ENCODE measurements at places on chromosomes 2 and 18.

GRCh38 chr18:7084080-7085065 lies 33.2 kb downstream of the LAMA1 start:
- DNase-seq, result no peak

DNA sequence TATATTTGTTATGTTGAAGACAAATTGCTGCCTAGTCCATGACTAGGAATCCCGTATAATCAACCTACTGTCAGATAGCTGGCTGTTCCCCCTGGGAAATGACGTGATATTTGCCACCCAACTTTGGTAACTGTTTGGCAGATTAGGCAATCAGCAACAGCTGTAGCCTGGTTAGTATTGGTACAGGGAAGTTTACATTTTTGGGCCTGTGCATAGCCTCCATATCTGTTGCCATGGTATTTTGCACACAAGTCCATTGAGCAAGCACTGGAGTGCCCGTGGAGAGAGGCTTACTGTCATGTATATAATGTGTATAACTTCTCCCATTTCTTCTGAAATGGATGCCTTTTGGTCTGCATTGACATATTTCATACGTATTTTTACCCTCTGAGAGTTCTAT lies 27.7 kb downstream of the BIRC6 start:
- no peak for DNase-seq

- DNase-seq, result no peak
Measured at GRCh38 chr18:35178260-35178659, 62.6 kb upstream of the ZNF397 start.

DNA sequence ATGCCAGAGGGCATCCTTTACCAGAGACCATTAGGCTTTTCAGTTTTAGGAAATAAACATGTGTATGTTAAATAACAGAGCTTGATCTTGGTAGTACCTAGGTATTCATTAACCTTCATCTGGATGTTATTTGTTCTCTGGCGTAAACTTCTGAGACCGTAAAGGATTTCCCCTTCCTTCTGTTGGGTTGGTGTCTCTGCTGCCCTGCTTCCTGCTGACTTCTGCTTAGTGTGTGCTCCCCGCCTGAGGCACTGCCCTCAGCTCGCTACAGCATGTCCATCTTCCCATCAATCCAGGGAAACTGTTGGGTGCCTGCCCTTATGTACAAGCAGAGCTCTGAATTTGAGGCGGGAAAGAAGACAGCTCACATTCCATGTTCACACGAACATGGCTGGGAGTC lies 177.9 kb downstream of the TPGS2 start:
- no peak for DNase-seq

- no peak for DNase-seq
Measured at GRCh38 chr18:13429016-13429415, 210.5 kb downstream of the LDLRAD4 start.

DNA sequence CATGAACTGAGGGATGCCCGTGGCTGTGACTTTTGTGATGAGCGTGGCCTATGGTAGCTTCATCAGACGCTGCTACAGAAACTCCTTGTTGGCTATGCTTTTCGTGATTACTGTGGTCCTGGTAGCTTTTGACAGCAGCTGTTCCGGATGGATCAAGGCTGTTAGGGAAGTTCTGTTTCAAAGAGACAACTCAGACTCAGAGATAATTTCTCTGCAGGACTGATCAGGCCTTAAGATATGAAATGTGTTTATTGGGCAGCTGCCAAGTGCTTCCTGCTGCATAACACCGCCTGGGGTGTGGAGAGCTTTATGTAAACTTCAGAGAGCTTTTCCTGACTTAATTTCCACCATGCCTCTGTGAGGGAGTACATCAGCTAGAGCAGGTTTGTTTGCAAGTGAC lies 243.8 kb downstream of the TSN start:
- no peak for DNase-seq

DNA sequence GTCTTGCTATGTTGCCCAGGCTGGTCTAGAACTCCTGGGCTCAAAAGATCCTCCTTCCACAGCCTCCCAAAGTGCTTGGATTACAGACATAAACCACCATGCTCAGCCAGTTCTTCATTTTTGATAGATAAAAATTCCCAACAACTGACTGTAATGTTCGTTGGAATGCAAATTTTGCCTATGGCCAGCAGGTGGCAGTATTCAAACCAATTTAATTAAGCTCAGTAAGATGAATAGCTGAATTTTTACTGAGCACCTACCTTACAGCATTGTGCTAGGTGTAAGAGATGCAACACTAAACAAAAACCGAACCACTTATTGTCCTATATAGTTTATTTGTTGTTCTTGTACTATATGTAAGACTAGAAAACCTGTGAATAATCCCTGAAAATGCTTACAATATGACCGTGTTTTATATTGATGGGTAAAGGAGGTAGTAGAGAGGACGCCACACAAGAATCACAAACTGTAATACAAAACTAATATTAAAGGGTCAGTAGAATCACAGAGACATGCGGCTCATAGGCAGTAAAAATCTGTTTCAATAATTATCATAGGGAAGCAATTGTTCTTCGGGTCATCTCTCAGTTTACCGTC lies 8.2 kb upstream of the TMEM182 start:
- DNase-seq, result no peak

GRCh38 chr18:69588301-69588700 lies 187.6 kb downstream of the DOK6 start:
- DNase-seq, result no peak

DNA sequence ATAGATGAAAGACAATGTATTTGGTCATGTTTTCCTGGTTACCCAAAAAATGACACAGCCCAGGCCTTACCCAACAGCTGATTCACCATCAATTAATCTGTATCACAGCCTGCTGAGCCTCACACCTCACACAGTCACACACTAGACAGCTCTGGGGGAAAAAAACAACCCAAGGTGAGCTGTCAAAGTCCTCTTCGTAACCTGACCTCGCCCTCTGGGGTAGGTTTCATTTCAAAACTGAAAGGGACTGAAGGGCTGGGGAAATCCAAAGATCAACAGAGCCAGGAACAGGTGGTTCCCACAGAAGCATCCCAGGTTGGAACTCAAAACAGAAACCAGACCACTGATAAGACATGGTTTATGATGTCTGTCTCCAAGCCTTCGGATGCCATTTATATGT lies 18.2 kb upstream of the PCBP1 start:
- DNase-seq, result peak; percentile 18

GRCh38 chr2:199984755-199985154 lies 29.4 kb downstream of the MAIP1 start:
- DNase-seq, result no peak

GRCh38 chr2:102238778-102239177 lies 52.0 kb downstream of the IL1RL2 start:
- DNase-seq, result no peak

GRCh38 chr2:166148500-166149400 lies 20.9 kb upstream of the SCN1A start:
- no peak for DNase-seq

DNA sequence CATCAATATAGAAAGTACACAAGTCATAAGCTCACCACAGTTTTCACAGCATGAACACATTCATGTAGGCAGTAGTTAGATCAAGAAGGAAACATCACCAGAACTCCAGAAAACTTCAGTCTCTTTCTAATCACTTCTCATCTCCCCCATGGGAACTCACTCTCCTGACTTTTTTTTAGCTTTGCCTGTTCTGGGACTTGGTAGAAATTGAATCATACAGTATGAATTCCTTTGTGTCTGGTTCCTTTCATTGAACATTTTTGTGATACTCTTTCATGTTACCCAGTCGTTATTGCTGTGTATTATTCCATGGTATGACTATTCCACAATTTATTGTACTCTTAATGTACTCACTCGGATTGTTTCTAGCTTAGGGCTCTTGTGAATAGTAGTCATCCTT lies 160.2 kb downstream of the TAF4B start:
- no peak for DNase-seq

- DNase-seq, result no peak
Measured at GRCh38 chr18:35564795-35565453, 16.6 kb upstream of the GALNT1 start.

DNA sequence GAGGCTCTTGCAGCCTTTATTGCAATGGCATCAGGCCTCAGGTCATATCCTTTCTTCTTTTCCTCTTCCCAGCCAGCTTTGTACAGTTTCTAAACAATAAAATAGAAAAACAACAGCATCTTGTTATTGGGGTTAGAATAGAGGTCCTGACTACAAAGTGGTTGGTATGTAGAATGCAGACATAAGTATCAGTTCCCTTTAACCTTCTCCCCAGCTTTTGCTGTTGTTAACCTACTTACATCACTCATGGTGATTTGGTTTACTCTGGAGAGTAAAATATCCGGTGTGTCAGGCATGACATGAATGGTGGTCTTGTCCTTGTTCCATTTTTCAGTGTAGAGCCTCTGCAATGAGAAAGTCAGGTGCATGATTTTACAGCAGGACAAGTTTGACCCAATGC lies 69.8 kb downstream of the NEB start:
- no peak for DNase-seq

- no peak for DNase-seq
Measured at GRCh38 chr18:8868276-8868675, 162.9 kb downstream of the MTCL1 start.

DNA sequence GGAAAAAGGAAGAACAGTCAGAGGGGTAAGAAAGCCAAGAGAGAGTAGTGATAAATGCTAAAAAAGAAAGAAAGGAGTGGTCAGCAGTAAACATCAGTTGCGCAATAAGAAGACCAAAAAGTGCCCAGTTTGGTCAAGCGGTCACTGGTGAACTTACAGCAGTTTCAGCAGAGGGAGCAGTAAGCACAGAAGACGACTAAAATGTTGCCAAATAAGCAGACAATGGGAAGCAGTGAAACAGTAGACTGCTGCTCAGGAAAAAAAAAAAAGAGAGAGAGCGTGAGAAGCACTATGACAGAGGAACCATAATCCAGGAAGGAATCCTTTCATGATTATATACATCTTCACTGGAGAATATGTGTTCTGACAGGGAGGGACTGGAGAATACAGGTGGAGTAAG lies 45.8 kb downstream of the DNAJC10 start:
- no peak for DNase-seq

GRCh38 chr2:212659441-212659840 lies 120.8 kb upstream of the ERBB4 start:
- DNase-seq, result no peak

DNA sequence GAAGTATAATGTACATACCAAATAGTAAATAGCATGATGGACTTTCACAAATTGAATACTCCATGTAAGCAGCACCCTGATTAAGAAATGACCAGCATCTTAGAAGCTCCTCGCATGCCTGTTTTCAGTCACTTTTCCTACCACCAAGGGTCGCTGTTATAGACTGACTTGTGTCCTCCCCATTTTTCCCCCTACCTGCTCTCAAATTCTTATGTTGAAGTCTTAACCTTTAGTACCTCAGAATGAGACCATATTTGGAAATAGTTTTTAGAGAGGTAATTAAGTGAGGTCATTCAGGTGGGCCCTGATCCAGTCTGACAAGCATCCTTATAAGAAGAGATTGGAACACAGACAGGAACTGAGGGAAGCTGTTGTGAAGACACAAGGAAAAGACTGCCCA lies 125.9 kb downstream of the LYPD6 start:
- DNase-seq, result no peak

- no peak for DNase-seq
Measured at GRCh38 chr2:62032096-62032495, 126.6 kb downstream of the COMMD1 start.

- DNase-seq, result no peak
Measured at GRCh38 chr2:235879116-235879515, 289.1 kb downstream of the GBX2 start.

- no peak for DNase-seq
Measured at GRCh38 chr2:197453914-197454398, 604 bp downstream of the COQ10B start.

GRCh38 chr2:59734743-59735142 lies 818.7 kb downstream of the BCL11A start:
- no peak for DNase-seq

GRCh38 chr18:77765468-77765867 lies 515.8 kb downstream of the GALR1 start:
- no peak for DNase-seq

DNA sequence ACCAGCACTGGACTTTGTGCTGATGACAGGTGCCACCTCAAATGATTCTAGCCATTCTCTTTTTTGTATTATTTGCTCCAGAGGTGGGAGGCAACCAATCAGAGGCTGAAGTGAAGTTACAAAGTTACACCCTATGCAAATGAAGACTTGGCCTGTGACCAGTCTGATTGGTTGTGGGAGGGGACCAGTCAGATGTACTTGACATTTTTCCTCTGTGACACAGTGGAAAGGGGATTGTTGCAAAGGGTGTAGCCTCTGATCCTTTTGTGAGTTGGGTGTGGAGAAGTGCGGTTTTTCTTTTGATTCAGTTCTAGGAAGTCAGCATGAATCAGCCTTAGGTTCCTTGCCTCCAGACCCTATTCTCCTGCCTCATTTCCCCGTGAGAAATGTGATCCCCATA lies 244.0 kb downstream of the ARL6IP6 start:
- no peak for DNase-seq

DNA sequence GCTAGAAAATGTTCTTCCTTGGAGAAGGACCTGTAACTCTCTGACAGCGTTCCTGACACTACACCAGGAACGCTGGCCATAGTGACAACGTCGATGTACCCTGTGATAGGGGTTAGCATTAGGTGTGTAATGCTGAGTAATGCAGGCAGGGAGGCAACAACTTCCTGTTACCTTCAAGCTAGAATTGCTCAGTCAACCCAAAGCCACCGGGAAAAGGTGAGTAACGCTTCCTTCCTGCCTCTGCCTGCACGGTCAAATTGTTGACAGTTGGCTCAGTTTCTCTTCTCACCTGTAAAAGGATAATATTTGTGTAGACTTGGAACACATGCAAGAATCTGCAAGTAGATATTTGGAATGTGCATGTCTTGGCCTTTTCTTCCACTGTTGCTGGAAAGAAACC lies 12.7 kb downstream of the FAM110C start:
- peak; percentile 4 for DNase-seq

DNA sequence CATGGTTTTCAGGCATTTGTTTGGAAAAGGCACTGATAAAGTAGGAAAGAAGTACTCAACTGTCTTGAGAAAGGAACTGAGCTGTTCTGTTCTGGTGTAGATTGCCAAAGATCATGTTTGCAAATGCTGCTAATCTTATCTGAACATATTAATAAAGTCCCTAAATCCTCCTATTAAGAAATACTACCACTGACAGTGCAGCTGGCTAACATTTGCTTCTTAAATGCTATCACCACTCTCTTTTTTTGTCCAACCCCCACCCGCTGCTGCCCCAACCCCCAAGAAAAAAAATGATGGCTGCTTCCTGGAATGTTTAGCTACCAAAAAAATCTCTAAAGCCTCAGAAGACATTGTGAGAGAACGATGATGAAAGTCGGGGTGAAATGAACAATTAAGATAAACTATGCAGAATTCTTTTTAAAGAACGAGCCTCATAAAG lies 130.7 kb downstream of the CCBE1 start:
- no peak for DNase-seq

DNA sequence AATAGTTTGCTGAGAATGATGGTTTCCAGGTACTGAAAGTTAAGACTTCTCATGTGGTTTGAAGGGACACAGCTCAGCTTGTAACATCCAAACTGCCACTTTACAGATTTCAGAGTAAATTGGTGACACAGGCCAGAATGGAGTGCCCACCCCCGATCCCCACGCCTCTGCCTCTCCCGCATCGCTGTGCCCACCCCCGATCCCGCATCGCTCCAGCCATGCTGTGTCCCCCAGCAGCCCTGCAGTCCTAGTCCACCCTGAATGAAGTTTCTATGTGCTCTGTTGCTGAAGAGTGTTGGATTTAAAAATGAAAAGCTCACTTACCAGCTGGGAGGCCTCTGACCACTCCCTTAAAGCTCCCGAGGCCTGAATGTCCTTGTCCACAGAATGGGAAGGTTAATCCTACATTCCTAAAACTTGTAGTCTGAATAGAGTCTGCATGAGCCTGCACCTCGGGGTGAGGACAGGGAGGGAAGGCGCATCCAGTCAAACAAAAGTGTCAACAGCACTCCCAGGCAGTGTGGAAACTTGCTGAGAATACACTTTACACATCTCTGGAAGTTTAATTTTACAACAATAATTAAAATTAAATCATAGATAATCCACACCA lies 176.4 kb upstream of the ID2 start:
- DNase-seq, result no peak
